ENCODE measurements at places on chromosomes 16 and 17. TPM values are rescaled to one million over a fixed set of nuclear protein-coding genes. Genes with fewer than 3 reads are reported as not detected.

Gene TLCD3A
- 8.4 TPM for total RNA-seq

Gene CA7
- not detected for total RNA-seq

Gene PCYT2
- total RNA-seq: 28.8 TPM

Gene ALOX15B
- not detected for total RNA-seq

Gene CRHR1
- total RNA-seq: not detected

Gene CFAP119
- 3.8 TPM for total RNA-seq

Gene TNK1
- 4.4 TPM for total RNA-seq
